CD4-positive, alpha-beta T cell (primary cell): ENCODE measurements at places on chromosomes 6 and 20.

DNA sequence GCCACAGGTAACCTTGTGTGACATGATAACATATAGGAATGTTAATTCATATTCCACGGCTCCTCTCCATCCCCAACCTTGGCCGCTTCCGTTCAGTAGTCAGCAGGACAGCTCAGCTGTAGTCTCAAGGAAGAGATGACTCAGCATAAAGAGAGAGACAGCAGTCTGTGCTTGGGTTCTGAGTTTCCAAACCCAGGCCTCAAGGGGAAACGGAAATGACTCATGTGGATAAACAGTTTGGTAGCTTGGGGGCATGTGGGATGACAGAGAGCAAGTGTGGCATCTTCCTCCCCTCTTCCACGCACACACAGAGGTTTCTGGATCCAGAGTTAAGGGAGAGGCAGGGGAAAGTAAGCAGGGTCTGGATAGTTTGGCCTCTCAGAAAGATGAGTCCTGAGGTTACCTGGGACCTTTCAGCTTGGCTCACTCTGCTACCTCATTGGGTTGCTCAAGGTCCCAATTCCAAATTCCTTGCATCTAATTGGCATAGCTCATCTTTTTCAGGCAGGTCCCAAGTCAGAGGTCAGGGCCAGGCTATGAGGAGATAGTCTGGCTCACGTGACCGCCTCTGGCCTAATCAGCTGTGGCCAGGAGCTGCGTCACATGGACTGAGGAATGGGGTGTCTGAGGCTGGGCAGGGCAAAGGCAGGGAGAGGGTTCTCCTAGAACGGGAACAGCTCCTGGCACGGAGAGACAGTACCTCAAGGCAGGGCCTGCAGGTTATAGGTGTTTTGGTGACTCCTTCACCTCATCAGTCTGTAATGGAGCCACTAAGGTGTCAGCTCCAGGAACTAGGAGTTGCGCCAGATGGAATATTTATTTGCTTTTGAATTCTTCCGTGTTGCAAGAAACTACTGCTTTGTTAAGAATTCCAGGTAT, 36.5 kb upstream of the MLN start:
- DNase-seq: peak; percentile 61

DNA sequence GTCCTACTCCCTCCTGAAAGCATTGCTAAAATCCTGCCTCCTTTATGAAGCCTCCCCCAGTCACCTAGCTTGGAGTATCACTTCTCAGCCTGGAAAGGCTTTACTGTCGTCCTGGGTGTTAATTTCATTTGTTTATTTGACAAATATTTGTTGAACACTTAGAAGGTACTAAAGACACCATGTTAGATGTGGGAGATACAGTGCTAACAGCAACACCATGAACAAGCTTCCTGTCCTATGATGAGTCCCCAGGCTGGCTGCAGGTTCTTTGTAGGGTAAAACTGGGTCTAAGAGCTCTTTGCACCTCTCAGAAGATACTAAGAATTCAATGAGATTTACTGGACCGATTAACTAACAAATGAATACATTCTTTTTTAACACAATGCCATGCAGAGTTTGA, 109.2 kb upstream of the TMEM170B start:
- no peak for DNase-seq

- no peak for DNase-seq
Observed at GRCh38 chr6:151216804-151217203, 23.0 kb upstream of the AKAP12 start.

DNA sequence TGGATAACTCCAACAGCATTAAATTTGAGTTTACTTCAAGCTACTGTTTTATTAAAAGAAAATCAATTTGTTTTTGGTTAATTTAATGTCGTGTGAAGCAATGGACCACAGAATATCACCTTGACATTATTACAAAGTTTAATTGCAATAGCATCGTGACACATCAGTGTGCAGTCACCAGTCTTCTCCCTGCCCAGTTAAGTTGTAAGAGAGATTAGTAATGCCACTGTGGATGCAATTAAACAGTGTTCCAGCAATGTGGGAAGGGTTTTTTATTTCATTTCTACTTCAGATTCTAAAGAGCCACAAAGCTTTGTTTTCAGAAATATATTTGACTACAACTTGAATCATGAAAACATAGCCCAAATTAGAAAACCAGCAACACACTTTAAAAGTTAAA, 128.7 kb downstream of the SYNE1 start:
- no peak for DNase-seq

DNA sequence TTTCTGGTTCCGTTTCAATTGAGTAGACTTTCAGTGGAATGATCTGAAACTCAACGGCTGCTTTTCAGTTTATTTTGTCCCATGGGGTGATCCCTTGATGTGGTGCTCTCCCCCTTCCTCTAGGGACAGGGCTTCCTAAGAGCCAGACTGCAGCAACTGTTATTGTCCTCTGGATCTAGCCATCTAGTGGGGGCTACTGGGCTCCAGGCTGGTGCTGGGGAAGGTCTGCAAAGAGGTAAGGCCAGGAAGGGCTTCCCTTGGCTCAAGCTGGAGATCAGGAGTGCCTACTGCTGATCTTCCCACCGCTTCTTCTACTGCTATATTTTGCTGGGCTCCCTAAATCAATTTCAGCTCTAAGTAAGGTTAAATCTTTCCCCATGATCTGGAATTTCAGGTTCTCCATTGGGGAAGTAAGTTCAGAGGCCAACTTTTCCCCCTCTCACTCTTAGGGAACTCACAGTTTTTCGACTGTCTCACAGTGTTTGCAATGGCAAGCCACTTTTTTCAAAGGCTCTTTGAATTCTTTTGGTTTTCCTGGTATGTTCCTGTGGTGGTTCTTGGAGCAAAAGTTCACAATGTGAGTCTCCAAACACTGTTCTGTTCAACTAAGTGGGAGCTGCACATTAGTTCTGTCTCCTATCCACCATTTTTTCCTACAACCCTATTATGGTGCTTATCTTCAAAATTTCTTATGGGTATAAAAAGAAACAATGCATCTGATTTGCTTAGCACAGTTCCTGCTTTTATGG, 286.2 kb upstream of the EXOC2 start:
- no peak for DNase-seq

GRCh38 chr6:41937861-41938574, 3.6 kb downstream of the CCND3 start:
- peak; percentile 50 for DNase-seq

DNA sequence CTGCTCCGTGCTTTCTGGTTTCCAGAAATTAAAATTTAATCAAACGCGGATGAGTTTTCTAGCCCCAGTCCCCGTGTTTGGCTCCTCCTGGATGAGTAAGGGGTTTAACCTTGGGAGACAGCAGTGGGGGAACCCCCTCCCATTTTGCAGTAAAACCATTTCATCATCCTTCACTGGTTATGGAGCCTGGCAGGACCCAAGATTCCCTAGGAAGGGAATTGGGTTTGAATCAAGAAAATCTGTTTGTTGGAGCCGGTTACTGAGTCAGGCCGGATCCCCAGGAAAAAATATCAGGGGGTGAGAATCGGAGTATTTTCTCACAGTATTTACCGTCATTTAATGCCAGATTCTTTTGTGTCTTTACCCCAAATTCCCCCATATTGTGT, 754 bp downstream of the YWHAB start:
- DNase-seq: no peak

DNA sequence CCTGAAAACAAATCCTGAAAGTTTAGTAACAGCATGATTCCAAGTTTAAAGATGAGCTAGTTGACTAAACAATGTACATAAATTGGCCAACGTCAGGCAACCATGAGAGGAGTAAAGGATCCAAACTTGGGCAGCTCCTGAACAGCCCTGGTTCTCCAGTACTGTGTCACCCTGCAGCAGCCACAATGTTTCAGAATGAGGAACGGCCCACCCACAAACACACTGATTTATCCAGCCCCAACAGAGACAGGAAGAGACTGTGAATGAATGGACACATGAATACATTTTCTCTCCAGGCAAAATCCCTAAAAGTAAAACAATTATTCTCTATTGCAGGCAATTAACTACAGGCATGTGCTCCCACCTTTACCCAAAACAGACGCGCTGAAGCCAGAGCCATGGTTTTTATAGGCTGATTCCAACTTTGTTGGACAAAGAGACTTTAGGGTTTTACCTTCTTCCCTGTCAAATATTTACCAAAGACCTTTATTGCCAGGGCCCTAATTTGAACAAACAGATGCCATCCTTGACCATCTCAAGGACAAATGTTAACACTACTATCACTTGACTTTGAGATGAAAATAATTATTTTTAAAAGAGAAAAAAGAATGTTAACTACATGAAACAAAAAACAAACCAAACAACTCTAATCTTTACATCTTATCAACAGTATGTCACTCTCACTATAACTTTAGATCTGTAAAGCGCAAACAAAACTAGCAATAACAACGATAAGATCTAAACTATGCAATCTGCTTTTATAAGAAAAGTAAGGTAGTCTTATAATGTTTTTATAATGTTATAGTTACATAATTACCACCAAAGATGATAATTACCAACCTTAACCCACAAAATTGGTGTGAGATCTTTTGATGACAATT, 22.9 kb downstream of the CNKSR3 start:
- DNase-seq: no peak

- no peak for DNase-seq
Observed at GRCh38 chr6:169172946-169173345, 80.7 kb downstream of the THBS2 start.

GRCh38 chr6:41424370-41425058, 89.1 kb downstream of the NCR2 start:
- DNase-seq: peak; percentile 57

- DNase-seq: no peak
Observed at GRCh38 chr6:149166336-149166735, 151.2 kb upstream of the TAB2 start.

DNA sequence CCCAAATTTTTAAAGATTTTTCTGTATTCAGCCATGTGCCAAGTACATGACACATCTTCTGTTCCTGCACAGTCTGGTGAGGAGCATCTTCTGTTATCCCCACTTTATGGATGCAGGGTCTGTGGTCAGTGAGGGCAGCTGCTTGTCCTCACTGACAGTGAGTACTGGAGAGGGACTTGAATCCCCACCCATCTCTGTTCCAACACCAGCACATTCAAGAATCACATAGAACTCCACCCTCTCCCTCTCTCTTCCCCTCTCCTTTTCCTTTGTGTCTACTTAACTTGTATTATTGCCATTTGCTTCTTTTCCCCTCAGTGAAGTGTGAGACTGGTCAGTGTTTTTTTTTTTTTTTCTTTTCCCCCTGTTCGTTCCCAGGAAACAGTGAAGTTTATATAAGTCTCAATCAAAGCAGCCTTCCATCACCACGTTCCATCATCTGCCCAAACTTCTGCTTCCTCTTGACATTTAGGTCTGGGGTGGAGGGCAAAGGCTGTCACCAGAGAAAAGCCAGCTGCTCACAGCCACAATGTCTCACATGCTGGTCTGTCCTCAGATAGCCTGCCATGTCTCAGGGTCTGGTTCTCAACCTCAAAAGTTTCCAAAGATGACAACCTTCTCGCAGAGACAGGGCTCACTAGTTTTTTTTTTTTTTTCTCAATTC, 110.0 kb upstream of the SSTR4 start:
- DNase-seq: no peak

DNA sequence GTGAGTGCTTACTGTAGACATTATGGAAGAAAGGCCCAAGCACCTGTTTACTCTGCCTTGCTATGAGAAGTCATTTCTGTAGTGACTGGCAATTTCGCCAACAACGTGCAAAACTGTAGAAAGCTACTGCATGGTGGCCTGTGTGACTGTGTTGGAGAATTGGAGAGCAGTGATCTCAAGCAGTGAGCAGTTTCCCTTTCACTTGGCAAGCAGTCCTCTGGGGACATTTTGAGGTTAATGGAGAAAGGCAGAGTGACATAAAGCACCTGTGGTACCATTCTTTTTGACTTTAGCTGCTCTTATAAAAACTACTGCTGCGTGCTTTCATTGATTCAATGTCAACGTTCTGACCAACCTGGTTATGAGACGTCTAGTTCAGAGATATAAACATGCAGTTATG, 382.6 kb upstream of the JAG1 start:
- DNase-seq: no peak
